ENCODE measurements at places on chromosomes 16 and 17.

DNA sequence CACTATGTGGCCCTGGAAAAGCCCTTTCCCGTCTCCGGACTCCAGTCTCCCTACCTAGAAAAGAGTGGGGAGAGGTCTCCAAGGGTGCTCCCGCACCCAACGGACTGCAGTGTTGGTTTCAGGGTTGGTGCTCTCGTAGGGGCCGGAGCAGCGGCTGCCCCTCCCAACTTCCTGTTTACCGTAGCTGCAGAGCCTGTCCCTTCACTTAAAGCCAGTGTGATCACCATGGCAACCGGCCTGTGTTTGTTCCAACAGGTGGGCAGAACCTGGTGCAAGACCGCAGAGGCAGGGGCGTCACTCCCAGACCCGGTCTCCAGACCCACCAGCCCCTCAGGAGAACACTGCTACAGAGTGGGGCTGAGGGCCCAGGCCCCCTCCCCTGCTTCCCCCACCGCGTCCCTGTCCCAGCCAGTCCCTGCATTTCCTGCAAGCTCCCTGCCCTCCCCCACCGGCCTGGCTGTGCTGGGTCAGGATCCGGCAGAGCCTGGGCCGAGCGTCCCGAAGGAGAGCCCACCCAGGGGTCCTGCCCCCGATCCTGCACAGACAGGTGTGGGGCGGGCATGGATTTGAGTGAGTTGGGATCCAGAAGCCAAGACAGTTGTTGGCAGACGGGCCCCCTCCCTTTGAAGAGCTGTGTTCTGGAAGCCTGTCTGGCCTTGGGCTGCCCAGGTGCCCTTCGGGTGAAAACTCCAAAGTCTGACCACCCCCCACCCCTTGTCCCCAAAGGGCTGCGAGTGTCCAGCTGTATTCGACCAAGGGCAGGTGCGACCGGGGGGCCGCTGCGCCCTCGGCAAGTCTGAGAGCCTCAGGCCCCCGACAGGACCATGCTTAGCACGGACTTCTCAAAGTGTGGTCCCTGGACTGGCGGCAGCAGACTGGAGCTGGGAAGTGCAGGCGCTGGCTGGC lies 1.5 kb upstream of the BAIAP3 start:
- DNase-seq = peak; percentile 43

DNA sequence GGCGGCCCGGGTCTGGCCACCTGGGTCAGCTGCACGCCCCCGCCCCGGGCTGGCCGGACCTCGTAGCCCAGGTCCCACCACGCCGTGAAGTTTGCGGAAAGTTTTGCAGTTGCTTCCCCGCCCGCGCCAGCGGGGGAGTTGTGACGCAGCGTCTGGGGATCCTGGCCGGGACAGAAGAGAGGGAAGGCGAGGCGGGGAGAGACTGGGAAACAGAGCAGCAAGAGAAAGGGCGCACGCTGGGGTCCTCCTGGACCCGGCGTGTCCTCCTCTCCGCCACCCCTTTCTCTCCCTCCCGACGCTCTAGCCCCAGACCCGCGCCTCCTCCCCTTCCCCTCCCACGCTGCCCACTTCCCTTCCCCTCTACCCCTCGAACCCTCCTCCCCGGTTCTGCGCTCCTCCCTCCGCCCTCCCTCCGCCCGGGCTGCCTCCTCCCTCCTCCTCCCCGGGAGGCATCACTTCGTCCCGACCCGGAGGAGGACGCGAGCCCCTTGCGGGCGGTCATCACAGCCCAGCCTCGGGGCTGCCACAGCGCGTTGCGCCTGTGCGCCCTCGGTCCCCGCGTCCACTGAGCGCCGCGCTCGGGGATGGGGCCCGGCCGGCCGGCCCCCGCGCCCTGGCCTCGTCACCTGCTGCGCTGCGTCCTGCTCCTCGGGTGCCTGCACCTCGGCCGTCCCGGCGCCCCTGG lies at the start of gene MRC2:
Gene MRC2 (plus strand): TSS at position 452 of the 685 bp plus-strand sequence. CDS start 133 bp downstream, at position 585.
- peak; percentile 73 for DNase-seq

- DNase-seq = no peak
Observed at GRCh38 chr16:57348327-57348726, 10.3 kb upstream of the CCL22 start.

- no peak for DNase-seq
Observed at GRCh38 chr17:75835654-75835987, 8.6 kb downstream of the UNC13D start.

DNA sequence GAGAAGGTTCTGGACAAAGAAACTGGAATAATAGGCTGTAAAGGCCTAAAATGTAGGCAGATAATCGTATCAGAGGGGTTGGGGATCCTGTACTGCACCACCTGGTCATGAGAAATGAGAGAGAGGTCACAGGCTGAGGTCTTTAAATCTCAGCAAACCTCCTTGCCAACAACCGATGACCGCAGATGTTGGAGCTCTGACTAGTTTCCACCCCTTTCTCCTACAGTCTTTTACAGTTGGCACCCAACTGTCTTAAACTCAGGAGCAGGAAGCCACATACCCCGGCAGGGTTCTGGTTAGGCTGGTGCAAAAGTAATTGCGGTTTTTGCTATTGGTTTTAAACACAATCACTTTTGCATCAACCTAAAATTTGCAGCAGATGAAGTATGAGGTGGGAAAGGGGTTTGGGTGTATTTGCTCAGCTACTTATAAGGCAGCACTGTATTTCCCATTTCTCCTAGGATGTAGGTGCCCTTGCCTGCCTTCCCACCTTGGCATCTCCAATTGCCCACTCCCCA lies 261.8 kb upstream of the MYOCD start:
- no peak for DNase-seq
